Right renal cortex interstitium (tissue), 3 donors: ENCODE measurements at places on chromosomes 2 and 18.

GRCh38 chr18:42114310-42114943 is 159.4 kb downstream of the PIK3C3 start:
- peak; percentile 74 for DNase-seq

- no peak for DNase-seq
Observed at GRCh38 chr2:191638802-191639172, 39.1 kb upstream of the NABP1 start.

- peak; percentile 32 for DNase-seq
Observed at GRCh38 chr2:30026091-30027055, 105.0 kb upstream of the ALK start.

GRCh38 chr2:211162911-211163310 is 606.5 kb downstream of the CPS1 start:
- DNase-seq: no peak

GRCh38 chr2:86396291-86396785 is 44.8 kb upstream of the KDM3A start:
- DNase-seq: no peak
